ENCODE measurements at places on chromosomes 16 and 17.

DNA sequence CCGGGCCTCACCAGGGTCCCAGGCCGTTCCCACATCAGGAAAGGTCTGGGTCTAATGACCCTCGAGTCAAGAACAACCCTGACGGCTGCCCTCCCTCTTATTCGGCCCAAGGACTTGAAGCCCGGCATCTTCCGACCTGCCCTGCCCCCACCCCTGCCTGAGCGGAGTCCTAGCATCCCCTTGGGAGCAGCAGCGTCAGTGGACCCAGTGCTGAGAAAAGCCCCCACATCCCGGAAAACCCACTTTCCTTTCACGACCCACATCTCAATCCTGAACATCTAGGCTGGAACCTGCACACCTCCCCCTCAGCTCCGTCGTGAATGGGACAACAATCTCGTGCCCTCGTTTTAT lies 769 bp downstream of the TMEM88 start:
- DNase-seq = no peak

- DNase-seq = no peak
Observed at GRCh38 chr16:76910931-76911330, 280.1 kb upstream of the MON1B start.

GRCh38 chr17:55730808-55731207 lies 8.1 kb upstream of the TMEM100 start:
- DNase-seq = no peak

DNA sequence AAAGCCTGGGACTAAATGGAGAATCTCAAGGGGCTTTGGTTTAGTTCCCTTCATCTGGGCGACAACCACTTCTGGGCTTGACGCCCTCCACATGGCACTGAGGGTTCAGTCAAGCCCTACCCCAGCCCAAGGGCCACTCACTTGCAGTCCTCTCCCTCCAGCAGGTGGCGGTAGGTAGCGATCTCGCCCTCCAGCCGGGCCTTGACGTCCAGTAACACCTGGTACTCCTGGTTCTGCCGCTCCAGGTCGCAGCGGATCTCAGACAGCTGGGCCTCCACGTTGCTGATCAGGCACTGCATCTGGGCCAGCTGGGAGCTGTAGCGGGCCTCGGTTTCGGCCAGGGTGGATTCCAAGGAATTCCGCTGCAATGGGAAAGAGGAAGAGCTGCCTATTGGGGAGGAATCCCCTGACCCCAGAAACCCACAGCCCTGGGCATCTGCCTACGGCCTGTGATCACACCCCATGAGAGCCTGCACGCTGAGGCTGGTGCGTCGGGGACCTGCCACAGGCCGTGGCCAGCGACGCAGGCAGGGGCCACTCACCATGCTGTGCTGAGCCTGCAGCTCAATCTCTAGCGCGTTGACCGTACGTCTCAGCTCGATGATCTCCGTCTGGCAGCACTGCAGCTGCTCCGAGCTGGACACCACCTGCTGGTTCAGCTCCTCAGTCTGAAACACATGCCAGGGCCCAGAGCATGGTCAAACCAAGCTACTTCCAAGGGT lies 2.7 kb downstream of the KRT36 start:
- DNase-seq = peak; percentile 19

DNA sequence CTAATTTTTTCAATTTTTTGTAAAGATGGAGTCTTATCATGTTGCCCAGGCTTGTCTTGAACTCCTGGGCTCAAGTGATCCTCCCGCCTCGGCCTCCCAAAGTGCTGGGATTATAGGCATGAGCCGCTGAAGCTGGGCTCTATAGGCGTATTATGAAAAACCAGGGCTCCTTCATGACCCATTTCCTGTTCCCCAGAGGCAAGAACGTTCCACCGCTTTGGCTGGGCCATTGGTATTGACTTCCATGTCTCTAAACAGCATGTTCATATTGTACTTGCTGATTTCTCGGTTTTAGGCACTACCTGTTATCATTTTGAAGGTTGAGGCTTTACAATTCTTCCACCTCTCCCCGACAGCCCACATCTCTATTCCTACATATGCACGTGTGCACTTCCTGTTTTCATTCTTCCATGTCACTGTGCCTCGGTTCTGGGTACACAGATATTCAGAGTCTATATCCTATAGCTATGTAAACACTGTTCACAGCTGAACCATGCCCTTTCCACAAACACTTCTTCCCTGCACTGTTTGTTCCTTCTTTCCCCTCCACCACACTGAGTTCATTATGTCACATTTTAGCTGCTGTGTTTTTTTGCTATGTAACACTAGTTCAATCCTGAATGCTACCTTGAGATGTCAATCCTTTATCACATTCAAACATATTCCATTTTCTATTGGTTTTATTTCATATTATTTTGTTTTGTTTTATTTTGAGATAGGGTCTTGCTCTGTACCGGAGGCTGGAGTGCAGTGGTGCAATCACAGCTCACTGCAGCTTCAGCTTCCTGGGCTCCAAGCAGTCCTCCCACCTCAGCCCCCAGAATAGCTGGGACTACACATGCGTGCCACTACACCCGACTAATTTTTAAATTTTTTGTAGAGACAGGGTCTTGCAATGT lies 16.8 kb upstream of the MAPK3 start:
- DNase-seq = no peak

DNA sequence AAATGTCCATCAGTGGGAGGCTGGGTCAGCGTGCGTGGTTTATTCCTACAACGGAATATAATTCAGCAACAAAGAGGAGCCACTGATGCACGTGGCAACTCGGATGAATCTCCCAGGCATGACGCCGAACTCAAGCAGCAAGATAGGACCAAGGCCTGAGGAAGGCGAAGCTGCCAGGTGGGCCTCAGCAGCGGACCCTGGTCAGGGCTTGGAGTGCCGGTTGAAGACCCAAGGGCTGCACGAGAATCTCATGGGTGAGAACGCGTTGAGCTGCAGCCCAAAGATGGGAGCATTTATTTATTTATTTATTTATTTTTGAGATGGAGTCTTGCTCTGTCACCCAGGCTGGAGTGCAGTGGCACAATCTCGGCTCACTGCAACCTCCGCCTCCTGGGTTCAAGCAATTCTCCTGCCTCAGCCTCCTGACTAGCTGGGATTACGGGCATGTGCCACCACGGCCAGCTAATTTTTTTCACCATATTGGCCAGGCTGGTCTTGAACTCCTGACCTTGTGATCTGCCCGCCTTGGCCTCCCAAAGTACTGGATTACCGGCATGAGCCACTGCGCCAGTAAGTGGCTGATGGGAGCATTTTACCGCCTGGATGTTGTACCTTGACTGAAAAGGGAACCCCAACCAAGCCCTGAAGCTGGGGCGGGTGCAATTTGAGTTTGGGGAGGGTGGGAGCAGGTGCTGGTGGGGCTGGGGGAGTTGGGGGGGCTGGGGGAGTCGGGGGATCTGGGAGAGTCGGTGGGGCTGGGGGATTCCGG lies 18.1 kb upstream of the BAHCC1 start:
- no peak for DNase-seq

GRCh38 chr16:19850131-19850817 lies 34.4 kb downstream of the GPRC5B start:
- DNase-seq = no peak

GRCh38 chr16:67481561-67482232 lies 740 bp upstream of the ATP6V0D1 start:
- peak; percentile 9 for DNase-seq

DNA sequence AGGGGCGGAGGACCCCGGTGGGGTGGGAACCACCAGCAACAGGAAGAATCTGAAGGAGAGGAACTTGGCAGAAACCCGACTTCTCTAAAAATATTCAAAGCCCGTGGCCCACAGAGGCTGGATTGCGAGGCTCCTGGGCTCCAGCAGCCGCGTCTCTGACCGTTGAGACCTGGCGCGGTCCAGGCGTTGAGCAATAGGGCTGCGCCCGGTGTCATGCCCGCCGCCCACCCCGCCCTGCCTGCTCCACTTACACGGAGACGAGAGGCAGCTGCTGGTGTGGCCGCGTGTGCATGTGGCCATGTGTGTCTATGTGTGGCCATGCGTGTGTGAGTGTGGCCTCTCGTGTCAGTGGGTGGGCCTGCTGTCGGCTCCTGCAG lies 83.6 kb downstream of the IRF8 start:
- DNase-seq = no peak

DNA sequence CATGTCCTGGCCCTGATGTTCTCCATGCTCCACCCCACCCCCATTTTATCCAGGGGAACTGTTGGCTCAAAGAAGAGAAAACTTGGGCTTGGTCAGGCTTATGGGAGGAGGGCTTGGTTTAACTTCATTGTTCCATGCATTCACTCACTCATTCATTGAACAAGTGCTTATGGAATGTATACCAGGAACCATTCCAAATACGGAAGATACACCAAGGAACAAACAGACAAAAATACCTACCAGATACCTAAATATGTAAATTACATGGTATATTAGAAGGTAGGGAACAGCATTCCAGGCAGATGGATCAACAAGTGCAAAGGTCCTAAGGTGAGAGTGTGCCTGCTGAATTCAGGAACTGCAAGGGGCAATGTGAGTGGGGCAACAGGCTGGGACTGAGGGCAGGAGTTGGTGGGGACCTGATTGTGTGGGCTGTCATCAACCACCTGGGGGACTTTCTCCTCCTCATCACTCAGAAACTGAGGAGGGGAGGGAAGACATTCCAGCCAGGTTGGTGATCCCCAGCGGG lies 39.9 kb downstream of the RAI1 start:
- no peak for DNase-seq

- DNase-seq = no peak
Observed at GRCh38 chr17:57566721-57567120, 178.4 kb downstream of the CCDC182 start.

DNA sequence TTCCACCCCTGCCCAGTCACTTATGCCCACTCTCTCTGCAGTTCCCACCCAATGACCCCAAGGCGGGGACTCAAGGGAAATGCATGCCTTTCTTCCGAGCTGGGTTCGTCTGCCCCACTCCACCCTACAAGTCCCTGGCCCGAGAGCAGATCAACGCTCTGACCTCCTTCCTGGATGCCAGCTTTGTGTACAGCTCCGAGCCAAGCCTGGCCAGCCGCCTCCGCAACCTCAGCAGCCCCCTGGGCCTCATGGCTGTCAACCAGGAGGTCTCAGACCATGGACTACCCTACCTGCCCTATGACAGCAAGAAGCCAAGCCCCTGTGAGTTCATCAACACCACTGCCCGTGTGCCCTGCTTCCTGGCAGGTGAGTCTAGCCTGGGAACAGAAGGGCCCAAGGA lies 13.8 kb downstream of the LPO start:
- DNase-seq = no peak

GRCh38 chr17:71302721-71303549 lies 817.9 kb upstream of the SOX9 start:
- DNase-seq = no peak

GRCh38 chr16:50678531-50678930 lies 2.6 kb downstream of the SNX20 start:
- no peak for DNase-seq

DNA sequence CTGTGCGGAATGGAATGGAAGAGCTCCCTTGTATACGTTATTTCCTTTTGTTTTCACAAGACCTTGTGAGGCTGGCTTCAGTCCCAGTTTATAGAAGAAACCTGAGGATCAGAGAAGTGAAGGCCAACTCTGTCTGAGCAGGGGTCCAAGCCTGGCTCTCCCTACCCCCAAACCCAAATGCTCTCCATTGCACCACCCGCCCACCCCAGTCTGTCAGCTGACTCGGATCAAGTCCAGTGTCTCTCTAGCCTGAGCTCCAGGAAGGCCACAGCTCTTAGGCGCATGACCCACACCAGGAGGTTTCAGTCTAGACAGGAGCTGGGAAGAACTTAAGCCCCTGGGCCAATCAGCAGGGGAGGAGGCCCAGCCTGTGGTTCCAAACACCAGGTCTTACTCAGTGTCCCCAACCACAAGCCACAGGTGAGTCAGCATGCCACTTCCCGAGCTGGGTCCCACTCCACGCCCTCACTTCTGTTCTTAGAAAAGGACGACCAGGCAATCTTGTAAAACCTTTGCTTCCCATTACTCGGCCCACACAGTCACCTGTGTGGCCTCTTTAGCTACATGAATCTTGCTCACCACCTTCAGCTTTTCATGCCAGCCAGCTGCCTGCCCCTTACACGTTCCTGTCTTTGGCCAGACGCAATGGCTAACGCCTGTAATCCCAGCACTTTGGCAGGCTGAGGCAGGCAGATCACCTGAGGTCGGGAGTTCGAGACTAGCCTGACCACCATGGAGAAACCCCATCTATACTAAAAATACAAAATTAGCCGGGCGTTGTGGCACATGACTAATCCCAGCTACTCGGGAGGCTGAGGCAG lies 27.8 kb downstream of the TK2 start:
- peak; percentile 78 for DNase-seq

DNA sequence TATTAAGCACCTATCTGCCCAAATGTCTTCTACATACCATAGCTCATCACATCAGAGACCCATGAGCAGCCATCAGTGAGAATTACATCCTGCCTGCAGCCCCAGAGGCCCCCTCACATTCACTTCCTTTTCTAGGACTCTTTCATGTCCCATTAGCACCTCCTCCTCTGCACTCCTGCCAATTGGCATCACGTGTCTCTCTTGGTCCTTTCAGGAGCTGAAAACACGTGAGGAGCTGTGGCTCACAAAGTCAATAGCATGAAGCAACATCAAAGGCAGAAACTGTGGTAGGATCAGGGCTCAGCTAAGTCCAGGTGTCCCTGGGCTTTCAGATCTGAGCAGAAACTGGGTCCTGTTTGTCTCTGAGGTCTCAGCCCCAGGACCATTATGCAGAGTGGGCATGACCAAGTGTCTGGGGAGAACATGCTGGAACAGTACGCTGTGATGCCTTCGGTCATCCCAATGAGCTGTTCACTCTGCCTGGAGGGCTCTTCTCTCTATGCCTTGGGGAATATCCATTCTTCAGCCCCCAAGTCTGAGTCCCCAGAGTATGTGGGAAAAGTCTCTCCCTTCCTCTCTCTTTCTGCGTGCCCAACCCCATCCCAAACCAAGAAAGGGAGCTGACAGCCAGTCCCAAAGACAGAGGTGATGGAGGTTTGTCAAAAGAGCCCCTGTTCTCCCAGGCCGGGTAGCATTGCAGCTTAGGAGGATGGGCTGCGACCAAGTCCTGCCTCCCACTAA lies 457.0 kb upstream of the CDH5 start:
- DNase-seq = no peak

DNA sequence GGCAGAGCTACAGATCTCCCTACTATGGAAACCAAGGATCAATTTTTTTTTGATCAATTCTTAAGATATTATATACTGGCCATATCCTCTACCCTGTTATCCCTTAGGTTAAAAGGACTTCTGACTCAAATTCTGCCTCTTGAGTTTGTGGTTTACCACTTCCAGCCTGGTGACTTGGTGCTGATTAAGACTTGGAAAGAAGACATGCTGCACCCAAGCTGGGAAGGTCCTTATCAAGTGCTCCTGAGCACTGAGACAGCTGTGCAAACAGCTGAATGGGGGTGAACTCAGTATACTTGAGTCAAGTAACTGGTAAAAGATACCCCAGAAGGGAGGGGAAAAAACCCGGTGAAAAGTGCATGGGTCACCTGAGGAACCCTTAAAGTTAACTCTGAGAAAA lies 20.5 kb upstream of the SPACA3 start:
- DNase-seq = no peak

DNA sequence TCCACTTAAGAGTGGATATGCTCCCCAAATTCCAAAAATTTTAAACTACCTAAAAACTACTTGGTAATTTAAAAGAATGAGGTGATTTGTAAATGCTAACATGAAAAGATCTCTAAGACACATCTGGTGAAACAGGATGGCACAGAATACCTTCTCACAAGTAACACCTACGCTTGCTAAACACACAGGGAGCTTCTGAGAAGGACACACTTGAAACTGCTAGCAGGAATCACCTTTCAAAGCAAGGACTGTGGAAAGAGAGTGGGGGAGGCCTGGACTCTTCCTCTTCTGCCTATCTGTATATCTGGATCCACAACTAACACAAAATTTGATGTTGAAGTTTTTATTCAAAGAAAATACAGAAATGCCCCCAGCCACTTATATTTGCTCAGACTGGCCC lies 52.4 kb downstream of the CYTH1 start:
- DNase-seq = no peak

- no peak for DNase-seq
Observed at GRCh38 chr16:25010542-25010941, 4.6 kb downstream of the ARHGAP17 start.
